ENCODE measurements at places on chromosomes 7 and 10.

- DNase-seq, result peak; percentile 39
Measured at GRCh38 chr7:156768698-156769472, 124.1 kb downstream of the LMBR1 start.

DNA sequence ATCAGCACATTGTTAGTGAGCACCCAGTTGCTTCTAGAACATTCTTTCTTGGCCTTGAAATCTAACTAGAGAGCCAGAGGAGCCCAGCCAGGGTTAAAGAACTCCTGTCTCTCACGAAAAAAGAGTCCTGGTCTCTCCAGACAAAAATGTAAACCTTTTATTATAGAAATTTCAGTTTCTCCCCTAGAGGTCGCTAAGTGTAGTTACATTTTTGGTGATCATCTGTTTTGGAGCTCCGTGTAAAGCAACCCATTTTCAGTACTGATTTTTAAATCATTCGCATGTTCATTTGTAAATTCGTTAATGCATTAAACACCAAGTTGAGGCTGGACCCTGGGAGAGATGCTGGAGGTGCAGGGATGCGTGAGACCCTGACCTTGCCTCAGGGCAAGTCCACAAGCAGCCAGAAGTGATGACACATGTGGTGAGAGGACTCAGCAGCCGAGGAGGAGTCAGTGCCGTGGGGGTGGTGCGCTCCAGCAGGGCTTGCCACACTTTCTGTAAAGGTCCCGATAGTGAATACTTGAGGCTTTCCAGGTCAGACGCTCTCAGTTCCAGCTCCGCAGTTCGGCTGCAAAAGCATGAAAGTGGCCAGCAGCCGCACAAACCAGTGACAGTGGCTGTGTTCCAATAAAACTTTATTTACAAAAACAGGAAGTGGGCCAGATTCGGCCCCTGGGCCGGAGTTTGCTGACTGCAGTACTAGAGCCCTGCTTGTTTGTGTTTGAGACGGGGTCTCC, 578.6 kb upstream of the FOXK1 start:
- DNase-seq, result no peak

DNA sequence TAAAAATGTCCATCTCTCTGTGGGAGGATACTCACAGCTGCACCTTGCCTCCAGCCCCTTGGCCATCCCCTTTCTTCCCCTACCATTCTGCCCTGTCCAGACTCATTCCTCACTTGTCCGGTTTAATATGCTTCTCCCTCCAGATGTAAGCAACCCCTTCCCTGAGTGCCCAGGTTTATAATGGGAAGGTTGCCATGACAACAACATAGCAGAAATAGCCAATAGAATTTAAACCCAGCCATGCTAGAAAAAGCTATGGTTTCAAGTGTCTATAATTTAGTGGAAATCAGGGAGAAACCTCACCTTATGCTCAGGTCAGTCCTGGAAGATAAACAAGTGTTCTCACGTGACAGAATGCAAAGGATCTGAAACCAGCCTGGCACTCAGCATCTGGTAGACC, 196.0 kb upstream of the FZD8 start:
- no peak for DNase-seq

DNA sequence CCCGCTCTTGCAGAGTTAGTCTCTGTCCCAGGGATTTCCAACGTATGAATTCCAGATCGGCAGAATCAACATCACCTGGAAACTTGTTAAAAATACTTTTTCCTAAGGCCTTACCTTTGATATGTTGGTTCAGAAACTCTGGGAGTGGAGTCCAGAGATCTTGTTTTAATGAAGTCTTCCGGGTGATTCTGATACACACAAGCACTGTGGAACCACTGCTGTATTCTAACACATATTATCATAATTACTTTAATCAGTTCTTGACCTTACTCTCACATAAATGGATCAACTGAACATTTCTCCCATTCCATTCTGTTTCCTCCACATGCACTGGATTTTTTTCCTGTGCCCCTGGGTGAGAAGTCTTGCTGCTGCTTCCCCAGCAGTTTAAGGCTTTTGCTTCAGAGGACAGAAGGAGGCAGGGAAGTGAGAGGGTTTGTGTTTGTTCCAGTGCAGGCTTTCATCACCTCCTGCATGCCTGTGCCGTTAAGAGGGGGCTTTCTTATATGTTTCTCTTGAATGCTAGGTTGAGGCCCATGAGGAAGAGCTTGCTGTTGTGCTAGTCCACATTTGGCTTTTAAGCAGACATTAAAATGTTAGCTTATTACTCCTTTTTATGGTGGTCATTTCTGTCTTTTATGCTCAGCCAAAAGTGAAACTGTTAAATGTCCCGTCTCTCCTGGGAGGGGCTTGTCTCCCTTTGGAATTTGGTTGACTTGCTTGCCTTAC, 32.4 kb downstream of the CCSER2 start:
- DNase-seq, result no peak

- DNase-seq, result no peak
Measured at GRCh38 chr10:119653209-119653608, 2.0 kb downstream of the BAG3 start.

- no peak for DNase-seq
Measured at GRCh38 chr10:77371848-77372799, 265.5 kb downstream of the KCNMA1 start.

- DNase-seq, result peak; percentile 75
Measured at GRCh38 chr10:96208271-96208670, 63.1 kb downstream of the BLNK start.

GRCh38 chr10:33155720-33156638, 178.5 kb downstream of the NRP1 start:
- DNase-seq, result peak; percentile 42

DNA sequence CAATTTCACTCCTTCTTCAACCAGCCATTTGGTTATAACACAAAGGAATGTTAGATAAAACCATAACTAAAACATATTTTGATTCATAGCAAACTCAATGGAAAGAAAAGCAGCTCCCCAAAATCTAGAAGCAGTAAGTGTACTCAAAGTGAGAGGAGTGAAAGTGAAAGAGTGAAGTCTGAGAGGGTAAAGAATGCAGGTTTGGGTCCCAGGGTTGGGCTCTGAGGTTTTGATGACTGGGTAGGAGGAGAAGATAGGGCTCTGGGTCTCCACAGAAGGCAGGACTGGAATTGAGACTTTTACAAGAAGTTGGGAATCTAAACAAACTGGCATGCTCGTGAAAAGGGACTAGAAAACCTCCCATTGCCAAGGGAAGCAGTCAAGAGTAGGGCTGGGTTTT, 85.4 kb upstream of the RSU1 start:
- DNase-seq, result no peak

GRCh38 chr10:57142925-57143576, 782.0 kb upstream of the ZWINT start:
- no peak for DNase-seq

All from GM12865 (cell line).